Stimulated activated CD4-positive, alpha-beta T cell treated with anti-CD3 and anti-CD28 coated beads, Interleukin-15, amount 100 ng/mL, for 24 hours (primary cell): ENCODE measurements at places on chromosomes 1 and 21.

GRCh38 chr1:232922485-232922884, 27.9 kb upstream of the NTPCR start:
- DNase-seq = no peak

DNA sequence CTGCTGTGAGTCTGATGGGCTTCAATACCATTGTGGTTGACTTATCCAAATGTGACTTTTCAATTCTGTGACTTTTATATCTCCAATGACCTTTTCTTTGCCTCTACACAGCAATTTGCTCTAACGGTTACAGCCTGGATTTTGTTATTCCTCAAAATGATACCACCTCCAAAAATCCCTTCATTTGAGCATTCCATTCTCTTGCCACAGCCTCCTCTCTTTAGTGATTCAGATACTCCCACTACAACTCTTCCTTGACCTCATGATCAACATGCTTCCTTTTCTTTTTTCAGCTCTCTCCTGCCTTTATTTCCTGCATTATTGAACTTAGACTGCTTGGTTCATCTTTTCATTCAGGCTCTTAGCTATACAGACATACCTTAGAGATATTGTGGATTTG, 16.6 kb upstream of the IL19 start:
- no peak for DNase-seq

DNA sequence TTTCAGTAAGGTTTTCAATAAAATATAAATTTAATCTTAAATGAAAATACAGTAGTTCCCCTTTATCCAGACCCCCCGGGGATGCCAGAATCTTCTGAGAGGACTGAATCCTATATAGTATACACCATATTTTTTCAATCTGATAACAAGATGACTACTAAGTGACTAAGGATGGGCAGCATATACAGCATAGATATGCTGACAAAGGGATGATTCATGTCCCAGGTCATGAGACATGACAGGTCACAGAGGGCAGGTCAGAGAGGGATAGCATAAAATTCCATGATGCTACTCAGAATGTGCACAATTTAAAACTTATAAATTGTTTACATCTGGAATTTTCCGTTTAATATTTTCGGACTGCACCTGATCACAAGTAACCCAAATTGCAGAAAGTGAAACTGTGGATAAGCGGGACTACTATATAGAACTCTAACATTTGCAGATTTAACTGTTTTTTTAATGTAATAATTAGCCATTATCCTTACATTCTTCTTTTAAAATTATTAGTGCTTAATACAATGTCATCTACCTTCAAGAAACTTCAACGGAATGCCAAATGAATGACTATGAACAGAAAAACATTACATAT, 48.8 kb downstream of the LRRC40 start:
- no peak for DNase-seq

- peak; percentile 27 for DNase-seq
Observed at GRCh38 chr21:41953249-41953830, 478 bp downstream of the C2CD2 start.

GRCh38 chr1:63772876-63773275, 941 bp upstream of the ROR1 start:
- DNase-seq = no peak

GRCh38 chr1:87201768-87202167, 126.9 kb upstream of the LMO4 start:
- no peak for DNase-seq

- DNase-seq = peak; percentile 36
Observed at GRCh38 chr1:169312084-169312954, 55.3 kb downstream of the NME7 start.

- no peak for DNase-seq
Observed at GRCh38 chr1:244705261-244706234, 52.6 kb downstream of the DESI2 start.

GRCh38 chr1:156073740-156074139, 8.5 kb downstream of the MEX3A start:
- DNase-seq = no peak

DNA sequence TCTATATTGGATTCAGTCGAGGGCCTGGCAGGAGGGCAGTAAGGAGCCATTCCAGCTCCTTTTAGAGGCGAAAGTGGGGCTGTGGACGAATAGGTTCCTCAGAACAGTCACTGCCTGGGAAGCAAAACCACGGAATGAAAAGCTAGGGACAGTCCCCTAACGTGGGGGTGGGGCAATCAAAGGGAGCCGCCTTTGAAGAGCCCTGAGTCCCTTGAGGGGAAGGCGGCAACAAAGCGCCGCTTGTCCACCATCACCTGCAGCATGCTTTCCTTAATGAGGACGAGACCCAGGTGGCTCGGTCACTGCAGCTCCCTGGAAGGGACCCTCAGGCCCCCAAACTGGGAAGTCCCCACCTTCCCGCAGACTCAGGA, 184.7 kb downstream of the ETS2 start:
- DNase-seq = no peak

DNA sequence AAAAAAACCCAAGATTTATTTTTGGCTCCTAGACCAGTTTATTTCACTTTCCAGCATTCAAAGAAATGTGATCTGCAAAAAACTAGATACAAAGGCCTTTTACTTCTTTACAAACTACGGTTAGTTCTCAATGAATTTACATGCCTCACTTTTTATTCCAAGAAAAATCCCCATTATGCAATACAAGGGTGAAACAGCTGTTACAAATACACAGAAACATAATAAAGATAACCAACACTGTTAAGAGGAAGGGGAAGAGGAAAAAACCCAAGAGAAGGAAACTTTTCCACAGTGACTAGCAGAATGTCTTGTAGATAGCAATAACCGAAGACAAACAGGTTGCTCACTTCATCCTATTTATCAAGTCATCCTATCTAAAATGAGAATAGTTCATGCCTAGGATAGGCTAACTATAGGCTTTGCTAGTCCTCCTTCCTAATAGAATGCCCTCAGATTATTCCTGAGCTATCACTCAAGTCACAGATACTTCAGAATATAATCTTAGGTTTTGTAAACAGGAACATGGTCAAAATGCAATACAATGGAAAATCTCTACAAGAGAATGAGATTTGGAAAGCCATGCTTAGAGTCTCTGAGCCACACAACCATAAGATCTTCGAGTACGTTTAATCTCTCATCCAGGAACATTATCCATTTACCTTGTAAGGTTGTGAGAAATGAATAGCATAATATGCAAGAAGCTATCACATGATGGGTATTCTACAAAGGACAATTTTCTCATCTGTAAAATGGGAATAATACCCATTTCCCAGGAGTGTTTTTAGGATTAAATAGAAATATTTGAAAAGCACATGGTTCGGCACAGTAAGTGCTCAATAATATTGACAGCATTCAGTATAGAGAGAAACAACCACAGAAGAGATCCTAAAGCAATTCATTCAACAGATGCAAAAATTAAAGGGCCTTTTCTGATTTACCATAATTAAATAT, 5.4 kb downstream of the PNRC2 start:
- DNase-seq = no peak

DNA sequence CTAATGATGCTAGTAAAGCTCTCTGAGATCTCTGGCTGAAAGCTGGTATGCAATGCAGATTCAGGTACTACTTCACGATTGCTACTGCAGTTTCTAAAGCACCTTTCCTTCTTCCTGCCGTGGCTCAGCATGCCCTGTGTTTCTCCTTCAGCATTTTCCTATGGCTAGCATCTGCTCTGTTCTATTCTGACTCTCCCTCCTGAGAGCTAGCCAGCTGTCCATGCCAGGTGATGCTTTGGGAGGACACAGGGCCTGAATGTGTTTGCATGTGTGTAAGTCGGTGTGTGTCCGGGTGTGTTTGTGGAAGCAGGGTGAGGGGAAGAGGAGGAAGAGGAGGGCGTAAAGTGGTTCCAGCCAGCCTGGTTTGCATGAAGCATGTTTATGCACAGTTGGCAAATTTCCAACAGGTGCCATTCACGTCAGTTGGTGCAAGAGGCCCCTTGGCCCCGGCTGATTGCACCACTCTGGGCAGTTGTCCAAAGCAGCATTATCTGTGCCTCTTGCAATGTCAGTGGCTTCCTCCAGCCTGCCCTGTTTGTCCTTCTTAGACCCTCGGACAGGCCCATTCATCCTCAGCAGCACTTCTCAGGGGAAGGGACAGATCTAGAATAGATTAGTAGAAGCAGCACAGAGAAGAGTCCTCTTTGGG, 433.3 kb downstream of the DISC1 start:
- no peak for DNase-seq

GRCh38 chr1:34780528-34780927, 486 bp upstream of the GJB3 start:
- no peak for DNase-seq

- DNase-seq = no peak
Observed at GRCh38 chr1:36729289-36729688, 246.6 kb upstream of the CSF3R start.

DNA sequence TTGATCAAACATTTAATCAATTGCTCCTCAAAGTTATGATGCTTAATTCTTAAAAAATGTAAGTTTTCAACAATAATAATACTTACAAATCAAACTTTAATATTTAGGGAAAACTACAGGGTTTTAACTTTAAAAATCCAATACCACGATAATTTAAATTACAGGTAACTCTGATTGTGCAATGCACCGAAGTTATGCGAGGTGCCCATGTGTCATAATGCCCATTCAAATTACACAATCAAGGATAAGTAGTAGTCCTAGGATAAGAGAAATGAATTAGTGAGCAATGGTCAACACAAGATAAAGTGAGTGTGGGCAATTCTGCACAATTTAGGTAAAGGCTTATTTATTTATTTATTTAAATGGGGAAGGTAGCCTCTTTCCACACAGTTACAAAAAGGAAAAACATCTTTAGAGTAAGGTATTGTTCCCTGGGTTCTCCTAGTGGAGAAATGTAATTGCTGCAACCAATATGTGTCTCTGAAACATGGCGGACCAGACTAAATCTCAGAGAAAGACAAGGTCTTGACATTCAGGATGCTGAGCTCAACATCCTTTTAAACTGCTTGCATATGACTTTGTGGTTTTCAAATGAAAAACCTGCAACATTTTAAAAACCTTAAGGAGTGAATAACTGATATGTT, 164.2 kb downstream of the TTLL7 start:
- DNase-seq = no peak

GRCh38 chr1:48371598-48371997, 100.4 kb downstream of the SPATA6 start:
- DNase-seq = no peak

DNA sequence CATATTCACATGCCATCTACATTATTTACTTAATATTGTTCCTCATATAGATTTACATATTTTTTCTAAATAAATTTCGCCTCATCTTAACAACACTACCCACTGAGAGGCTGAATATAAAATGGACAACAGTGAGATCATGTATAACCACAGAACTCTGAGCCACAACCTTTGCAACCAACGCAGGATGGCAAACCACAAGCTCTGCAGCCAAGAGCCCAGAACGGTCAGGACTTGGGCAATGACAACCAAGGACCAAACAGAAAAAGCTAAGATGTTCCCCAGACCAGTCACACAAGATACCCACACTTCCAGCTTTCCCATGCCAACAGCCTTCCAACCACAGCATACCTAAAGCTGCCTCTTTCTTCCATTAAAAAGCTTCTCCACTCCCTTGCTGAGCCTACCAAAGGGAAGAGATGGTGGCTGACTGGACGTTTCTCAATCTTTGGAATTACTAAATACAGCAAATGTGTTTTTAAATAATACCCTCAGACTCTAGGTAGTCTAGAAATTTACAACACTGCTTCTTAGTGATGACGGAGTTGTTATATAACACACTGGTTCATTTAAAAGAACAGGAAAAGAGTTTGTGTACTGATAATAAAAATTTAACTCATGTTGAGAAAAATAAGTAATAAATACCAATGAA, 117.9 kb downstream of the AKT3 start:
- no peak for DNase-seq

DNA sequence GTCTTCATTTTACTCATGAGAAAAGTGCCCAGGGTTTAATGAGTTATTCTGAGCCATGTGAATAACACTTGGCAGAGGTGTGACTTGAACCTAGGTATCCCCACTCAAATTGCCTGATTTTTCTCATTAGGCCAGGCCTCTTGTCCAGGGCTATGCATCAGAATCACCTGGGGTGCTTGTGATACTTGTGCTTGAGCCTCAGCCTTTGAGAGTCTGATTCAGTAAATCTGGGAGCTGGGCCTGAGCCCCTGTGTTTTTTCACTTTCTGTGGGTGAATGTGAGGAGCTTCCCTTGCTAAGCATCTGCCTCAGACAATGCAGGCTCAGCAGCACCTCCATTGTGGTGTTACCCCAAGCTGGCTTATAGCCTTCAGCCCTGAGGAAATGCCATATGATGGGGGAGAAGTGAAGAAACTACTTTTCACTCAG, 127.1 kb downstream of the S1PR1 start:
- no peak for DNase-seq

- no peak for DNase-seq
Observed at GRCh38 chr1:15923241-15923640, 52.7 kb downstream of the ZBTB17 start.

GRCh38 chr1:115063228-115063901, 25.9 kb downstream of the TSPAN2 start:
- DNase-seq = peak; percentile 34

- peak; percentile 32 for DNase-seq
Observed at GRCh38 chr1:109133815-109134214, 19.9 kb downstream of the ELAPOR1 start.
